Spinal cord (tissue), 10 donors: ENCODE measurements at places on chromosomes 7 and 10.

DNA sequence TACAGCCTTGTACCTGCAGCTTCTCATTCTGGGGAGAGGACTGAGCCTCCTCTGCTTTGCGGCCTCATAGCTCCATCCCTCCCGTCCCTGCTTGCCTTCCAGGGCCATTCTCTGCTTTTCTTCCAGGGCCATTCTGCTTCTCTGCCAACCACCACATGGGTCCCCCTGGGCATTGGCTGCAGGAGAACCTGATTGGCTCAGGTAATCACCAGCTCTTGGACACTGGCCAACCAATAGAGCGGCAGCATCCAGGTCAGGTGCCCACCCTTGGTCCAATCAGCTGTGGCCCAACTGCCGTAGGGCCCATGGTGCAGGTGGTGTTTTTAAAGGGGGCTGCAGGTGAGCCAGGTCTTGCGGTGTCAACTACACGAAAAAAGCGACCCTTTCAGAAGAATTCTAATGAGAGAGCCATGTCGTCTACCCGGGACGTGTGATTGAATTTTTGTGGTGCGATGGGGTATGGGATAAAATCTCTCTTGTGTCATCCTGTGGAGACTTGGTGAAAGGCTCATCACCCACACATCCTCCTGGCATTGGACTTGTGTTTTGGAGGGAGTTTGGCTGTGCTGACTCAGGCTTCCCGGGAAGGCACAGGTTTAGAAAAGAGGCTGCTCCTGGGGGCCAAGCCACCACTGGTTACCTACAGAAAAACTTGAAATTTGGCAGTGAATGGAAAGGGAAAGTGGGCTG, 46.0 kb upstream of the PODXL start:
- DNase-seq = peak; percentile 70

DNA sequence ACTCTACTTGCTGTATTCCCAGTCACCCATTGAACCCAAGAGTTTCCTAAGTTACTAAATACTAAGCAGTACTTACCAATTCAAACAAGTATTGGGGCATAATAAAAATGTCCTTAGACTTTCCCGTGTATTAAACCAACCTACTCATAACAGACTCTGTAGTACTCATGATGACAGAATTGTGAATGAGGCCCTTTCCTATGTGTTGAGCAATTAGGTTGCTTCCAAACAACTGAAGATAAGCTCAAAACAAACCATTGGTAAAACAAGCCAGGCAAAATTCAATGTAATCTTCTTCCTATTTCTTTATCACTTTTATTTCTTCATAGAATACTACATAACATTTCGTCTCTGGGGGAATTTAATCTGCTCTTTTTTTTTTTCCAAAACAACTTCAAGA, 106.5 kb upstream of the ANK3 start:
- DNase-seq = no peak

DNA sequence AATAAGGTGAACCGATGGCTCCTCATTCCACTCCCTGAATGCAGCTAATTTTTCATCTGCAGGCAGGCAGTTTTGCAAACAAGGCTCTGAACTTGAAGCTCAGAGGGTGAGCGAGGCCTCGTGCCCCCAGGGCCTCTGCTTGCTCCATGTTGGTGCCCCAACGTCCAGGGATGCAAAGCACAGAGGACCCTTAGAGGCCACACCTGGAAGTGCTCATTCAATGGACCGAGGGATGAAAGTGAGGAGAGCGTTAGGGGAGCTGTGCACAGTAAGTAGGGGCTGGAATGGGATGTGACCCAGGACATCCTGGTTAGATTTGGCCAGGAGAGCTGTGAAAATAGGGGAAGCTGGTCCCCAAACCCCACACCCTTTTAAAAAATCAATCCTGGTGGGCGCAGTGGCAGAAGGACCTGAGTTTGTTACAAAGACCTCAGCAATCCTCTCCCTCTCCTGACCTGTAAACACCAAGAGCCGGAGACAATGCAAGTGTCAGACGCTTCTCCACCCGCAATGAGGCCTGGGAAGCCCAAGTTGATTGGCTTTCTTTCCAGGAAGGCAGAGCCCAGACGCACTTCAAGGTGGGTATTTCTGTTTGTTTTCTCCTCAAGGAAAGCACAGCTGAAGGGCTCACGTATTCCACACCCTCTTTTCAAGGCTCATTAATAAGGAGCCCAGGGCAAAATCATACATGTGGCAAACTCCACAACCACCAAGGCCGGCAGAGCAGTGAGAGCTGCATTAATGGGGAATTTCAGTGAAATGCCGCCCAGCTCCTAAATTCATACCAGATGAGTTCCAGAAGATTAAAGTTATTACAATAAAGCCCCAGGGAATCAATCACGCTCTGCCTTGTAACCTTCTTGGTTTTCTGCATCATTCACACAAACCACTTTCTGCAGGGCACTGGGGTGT, 14.1 kb upstream of the CXCL12 start:
- DNase-seq = no peak

DNA sequence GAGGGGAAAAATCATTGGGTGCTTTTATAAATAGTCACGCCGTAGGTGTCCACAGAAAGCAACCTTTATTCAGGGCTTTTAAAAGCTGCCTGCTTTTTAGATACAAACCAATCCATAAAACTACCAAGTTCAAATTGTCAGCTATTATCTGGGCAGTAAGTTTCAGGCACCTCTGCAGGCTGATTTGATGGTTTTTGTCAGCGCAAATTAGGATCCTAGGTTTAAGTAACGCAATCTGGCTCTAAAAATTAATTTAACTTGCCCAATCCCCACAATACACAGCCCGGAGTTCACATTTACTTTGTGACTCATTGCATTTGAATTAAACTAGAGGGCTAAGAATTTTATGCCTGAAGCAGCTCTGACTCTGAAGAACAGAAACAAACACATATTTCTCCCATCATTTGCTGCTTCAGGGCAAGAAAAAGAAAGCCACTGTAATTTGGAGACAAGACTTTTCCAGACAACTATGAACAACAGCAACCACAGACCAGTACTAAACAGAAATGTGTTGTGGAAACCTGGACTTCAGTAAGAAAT, 43.3 kb downstream of the NRP1 start:
- DNase-seq = no peak

DNA sequence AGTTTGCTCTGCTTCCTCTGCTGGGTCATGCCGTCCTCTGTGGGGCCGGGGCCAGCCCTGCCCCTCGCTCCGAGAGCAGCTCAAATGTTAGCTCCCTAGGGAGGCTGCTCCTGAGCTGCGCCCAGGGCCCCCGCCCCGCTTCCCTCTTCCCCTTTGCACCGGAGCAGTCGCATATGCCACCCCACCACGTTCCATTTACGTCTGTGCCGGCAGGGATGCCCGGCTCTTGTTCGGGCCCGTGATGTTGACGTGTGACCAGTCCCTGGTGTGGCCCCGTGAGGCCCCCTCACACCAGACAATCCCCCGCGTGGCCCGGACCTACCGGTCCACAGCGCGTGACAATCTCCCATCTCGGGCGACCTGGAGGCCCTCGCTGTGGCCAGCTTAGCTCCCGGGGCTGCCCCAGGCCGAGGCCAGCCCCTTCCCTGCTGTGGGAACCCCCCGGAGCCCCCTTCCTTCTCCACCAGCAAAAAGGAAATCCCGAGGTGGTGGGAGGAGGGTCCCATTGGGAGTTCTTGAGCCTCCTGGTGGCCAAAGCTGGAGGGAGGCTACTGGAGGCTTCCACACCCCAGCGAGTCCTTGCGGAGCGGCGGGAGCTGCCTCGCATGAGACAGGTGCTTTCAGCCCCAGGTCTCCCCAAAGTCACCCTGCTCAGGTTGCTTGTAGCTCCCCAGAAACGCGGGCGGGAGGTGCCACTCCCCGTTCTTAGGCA, 15.2 kb downstream of the FAM20C start:
- no peak for DNase-seq

- DNase-seq = no peak
Observed at GRCh38 chr7:19587291-19587690, 121.5 kb downstream of the POLR1F start.

GRCh38 chr7:40298421-40298820, 163.6 kb downstream of the SUGCT start:
- DNase-seq = no peak

- DNase-seq = no peak
Observed at GRCh38 chr7:77894574-77895091, 96.1 kb downstream of the PHTF2 start.

DNA sequence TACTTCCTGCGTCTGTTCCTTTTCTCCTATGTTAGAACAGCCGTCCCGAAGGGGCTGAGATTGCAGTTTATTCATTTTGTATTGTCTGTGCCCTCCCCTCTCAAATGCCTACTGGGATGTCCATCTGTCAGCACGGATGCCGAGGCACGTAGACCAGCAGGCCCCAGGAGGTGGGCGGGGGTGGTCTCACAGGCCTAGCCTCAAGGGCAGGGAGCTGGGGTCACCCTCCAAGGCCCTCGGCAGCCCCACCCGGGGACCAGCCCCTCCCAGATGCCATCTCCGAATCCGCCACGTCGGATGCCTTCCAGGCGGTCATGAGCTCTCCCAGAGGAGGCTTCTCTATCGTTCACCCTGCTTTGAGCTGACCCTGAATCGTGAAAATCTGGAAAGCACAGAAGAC, 59.7 kb downstream of the ELFN1 start:
- DNase-seq = no peak

DNA sequence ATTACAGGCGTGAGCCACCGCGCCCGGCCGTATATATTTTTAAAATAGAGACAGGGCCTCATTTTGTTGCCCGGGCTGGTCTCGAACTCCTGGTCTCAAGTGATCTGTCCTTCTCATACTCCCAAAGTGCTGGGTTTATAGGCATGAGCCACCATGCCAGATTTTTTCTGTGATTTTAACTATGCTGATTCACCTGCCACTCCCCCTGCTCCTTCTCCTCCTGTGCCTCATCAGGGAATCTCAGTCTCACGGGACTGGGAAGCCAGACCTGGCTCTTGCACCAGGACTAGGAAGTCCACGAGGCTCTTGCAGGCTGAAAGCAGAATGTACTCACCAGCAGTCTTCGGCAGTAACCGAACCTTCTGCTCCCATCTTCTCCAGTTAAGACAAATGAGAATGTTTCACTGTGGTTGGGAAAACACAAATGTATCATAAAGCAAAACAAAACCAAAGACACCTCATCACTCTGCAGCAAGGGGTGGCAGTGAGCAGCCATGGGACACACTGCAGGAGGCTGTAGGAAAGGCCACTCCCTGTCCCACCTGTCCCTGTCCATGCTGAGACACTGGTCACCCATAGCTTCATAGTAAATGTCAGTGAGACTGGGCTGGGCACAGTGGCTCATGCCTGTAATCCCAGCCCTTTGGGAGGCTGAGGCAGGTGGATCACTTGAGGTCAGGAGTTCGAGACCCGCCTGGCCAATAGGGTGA, 78.7 kb upstream of the MKRN1 start:
- DNase-seq = no peak

- DNase-seq = peak; percentile 88
Observed at GRCh38 chr10:122168598-122169394, 102.3 kb upstream of the BTBD16 start.

DNA sequence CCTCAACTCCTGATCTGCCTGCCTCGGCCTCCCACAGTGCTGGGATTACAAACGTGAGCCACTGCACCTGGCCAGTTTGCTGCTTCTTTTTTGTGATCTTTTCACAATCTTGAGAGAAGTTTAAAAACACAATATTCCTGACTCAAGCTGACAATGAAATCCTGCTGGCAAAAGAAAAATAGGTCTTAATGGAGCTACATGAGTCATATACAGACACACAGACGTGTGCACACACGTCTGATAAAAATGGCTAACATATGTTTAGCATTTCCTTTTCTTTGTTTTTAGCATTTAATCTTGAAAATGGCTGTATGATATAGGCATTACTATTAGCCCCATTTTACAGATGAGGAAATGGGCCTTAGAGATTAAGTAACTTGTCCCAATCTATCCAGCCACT, 29.4 kb upstream of the RAB18 start:
- no peak for DNase-seq

DNA sequence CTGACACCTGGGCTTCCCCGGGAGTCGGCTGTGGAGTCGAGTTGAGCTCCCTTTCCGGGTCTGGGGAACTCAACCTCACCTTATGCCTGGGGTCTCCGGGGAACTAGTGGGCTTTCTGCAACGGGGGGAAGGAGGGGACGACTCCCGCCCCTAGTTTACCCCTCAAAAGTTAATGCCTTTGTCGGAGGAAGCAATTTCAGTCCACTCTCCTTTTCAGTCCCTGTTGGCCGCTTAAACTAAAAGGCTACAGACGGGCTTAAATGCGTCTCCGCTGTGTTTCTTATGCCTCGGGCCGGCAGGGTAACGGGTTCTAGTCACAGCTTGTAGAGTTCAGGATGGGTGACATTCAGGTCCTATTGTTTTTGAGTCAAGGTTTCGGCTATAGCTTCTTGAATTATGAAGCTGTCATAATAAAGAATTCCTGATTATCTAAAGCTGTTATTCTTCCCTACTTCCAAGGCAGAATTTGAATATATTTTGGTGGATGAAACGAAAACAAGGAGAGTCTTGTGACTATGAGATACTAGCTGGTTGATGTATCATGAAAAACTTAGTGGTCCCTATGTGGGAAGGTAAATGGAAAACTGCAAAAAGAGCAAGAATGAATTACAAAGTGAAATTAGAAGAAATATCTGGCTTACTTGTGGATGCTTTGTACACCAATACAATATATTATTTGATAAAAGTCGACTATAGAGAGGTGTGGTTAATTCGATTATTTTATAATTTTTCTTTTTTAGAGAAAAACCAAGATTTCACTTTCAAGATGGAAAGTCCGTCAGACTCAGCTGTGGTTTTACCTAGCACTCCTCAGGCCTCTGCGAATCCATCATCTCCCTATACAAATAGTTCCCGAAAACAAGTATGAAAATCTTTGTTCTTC, 495 bp downstream of the SFR1 start:
- DNase-seq = no peak

GRCh38 chr7:25861601-25862260, 290.3 kb upstream of the NFE2L3 start:
- no peak for DNase-seq

DNA sequence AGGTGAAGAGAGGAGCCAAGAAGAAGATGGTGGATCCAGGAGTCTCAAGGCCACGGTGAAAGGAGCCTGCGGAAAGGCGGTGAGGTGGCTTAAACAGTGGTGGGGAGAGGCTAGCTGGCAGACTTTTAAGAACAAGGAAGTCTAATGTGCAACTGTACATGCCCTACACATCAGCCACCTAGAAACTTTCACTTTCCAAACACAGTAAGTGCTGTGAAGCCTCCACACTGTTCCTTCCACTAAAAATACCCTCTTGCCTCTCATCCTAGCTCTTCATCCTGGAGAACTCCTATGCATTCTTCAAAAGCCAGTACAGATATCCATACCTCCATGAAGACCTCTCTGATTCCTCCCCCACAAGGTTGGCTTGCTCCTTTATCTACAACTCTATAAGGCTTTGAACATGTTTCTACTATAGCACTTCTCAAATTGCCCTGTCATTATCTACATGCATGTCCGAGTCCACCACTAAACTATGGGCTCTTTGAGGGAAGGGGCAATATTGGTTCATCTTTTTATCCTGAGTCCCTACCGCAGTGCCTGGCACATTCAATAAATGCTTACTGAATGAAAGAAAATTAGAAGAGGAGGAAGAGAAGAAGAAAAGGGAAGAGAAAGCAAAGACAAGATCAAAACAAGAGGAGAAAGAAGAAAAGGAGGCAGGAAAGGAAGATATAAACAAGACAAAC, 54.2 kb downstream of the DNAJC12 start:
- no peak for DNase-seq

GRCh38 chr7:122219253-122219865, 75.3 kb upstream of the AASS start:
- peak; percentile 24 for DNase-seq
